ENCODE measurements at places on chromosomes 7 and 10. TPM values are rescaled to one million over a fixed set of nuclear protein-coding genes. Genes with fewer than 3 reads are reported as not detected.

GRCh38 chr10:23892296-23892695 is 316.6 kb upstream of the KIAA1217 start:
- no peak for DNase-seq

GRCh38 chr10:5467634-5468255 is 31.6 kb downstream of the CALML5 start:
- DNase-seq, result no peak

Gene AKR1D1
- not detected for total RNA-seq

Gene GIMAP8
- not detected for total RNA-seq

GRCh38 chr7:77450054-77450453 is 33.9 kb upstream of the GSAP start:
- no peak for DNase-seq

Gene GHRHR
- total RNA-seq, result not detected

GRCh38 chr7:90931986-90932916 is 332.0 kb upstream of the FZD1 start:
- DNase-seq, result no peak

Gene CLEC2L
- not detected for total RNA-seq
